DMS 273 treated with DMSO at 0.1 percent for 48 hours (cell line): ENCODE measurements at places on chromosomes 6 and 20.
A peak's percentile ranks its signal among the peaks of the same experiment; 100 is the strongest.

- no peak for DNase-seq
These were observed 262.3 kb downstream of the CDH4 start for GRCh38 chr20:61514396-61514795.

- peak; percentile 12 for DNase-seq
These were observed 71.7 kb downstream of the RCAN2 start for GRCh38 chr6:46419576-46420002.

- no peak for DNase-seq
These were observed 141.5 kb downstream of the MYB start for GRCh38 chr6:135322427-135323201.

DNA sequence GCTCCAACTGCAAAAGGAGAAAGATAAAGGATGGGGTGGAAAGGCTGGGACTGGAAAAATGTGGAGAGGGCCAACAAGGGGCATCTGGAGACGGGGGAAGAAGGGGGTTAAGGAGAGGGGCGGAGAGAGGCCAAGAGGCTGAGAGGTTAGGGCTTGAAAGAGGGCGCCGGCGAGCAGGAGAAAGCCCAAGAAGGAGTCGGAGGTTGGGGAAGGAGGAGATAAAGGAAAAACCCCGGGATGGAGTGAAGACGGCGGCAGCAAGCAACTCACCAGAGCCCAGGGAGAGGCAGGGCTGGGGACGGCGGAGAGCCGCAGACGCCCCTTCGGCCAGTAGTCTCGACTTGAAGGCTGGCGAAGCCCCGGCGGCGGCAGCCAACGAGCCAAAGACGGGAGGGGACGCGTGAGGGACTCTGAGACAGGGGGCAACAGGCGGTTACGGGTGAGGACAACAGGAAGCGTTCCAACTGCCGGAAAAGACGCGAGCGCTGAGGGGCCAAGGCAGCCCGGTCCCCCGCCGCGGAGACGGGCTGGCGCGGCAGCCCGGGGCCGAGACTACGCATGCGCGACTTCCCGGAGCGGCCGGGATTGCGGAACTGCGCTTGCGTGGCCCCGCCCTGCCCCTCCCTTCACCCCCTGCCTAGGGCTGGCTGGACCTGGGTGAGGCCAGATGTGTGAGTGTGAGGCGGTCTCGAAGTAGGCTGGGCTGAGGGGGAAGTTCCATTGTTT is at the start of gene STK38:
TSS of gene STK38 (minus strand) at position 560 of the 726 bp plus-strand sequence. CDS start 7,277 bp downstream, outside the sequence.
- DNase-seq = peak; percentile 50

DNA sequence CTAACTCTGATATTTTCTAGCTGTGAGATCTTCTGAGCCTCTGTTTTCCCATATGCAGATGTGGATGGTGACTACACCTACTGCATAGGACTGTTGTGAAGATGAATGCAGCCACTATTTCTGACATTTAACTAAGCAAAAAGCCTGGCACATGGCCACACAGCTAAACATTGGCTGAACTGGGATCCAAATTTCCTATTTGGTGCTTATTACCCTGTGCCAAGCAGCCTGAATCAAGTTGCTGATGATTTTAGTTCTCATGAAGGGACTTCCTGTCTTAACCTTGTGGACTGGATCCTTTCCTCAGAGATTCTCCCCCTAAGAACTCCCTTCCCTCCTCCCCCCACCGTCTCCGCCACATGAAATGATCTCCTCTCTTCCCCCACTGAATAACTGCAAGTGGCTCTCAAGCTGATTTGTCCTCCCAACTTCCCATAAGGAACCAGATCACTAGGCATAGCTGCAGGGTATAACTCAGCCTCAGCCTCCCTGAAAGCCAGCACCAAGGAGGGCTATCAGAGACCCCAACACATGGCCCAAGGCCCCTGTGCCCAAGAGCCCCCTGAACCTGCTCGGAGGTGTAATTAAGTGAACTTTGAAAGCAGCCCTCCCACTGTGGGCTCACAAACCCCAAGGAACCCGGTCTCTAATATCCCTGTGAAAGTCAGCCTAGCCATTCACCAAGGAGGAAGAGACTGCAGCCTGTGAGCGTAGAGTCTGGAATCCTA is 55.7 kb downstream of the MAFB start:
- DNase-seq = no peak

DNA sequence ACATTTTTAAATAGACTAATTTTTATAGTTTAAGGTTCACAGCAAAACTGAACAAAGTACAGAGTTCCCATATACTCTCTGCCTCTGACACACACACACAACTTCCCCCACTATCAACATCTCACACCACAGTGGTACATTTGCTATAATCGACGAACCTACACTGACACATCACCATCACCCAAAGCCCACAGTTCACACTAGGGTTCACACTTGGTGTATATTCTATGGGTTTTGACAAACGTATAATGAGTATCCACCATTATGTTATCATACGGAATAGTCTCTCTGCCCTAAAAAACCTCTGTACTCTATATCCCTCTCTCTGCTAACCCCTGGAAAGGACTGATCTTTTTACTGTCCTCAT is 15.6 kb downstream of the TMEM30A start:
- DNase-seq = no peak
